ENCODE measurements at places on chromosomes 6 and 20. TPM values are rescaled to one million over a fixed set of nuclear protein-coding genes. Genes with fewer than 3 reads are reported as not detected.

GRCh38 chr6:100998111-100998510 is 117.0 kb upstream of the ASCC3 start:
- no peaks in the 10 kb centered on the region for H3K36me3 ChIP-seq
- no peaks in the 10 kb centered on the region for H3K4me1 ChIP-seq
- no peak overlapping the region for H3K27ac ChIP-seq
- H3K27me3 ChIP-seq = no peaks in the 10 kb centered on the region

DNA sequence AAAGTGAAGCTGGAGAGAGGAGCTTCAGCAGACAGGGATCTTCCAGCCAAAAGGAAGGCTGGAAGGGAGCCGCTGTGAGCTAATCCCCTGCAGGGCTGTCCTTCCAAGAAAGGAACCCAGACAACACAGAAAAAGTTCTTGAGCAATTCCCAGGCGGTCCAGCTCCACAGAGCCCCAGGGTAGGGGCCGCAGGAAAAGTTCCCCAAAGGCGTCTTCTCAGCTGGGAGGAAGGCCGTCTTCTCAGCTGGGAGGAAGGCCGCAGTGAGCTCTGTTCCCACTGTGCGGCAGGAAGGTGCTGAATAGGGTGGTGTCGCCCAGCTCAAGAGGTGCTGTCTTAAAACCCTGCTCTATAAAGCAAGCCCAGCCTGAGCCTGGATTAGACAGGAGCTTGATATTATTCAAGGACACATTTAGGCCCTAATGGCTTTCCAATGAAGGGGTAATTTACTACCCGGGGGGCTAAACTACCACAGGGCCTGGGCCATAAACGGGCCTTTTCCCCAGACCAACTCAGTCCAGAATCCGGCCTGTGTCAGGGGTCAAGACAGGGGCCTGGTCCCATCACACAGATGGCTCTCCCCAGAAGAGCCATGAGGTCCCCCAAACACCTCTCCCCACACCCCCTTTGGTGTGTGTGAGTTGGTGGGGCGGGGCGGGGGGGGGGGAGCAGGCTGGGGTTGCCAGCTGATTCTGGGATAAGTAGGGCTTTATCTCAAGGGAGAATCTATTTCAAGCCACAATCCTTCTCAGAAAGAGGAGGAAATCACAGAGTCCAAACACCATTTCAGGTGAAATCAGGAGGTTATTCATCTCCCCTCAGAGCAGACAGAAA is 103.6 kb downstream of the NOL4L start:
- DNase-seq = no peak
- H3K4me1 ChIP-seq = peaks cover 20% of the 10 kb centered on the region
- no peaks in the 10 kb centered on the region for H3K27me3 ChIP-seq
- H3K36me3 ChIP-seq = peaks cover 1% of the 10 kb centered on the region
- no peak overlapping the region for H3K27ac ChIP-seq

DNA sequence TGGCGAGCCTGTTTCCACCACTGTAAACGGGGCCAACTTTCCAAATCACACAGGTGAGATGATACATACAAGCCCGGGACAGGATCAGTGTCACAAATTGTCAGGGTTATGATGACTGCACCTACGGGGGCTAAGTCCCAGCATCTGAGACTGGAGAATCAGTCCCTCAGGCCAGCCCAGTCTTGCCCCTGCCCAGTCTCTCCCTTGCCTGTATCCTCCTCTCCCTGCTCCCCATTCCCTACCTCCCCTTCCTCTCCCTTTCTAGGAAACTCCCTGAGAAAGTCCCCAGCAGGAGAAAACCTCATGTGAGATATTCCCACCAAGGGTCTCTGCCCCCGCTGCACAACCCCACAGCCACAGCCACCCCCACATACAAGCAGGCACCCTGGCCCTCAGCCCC is 1.5 kb downstream of the FOXS1 start:
- no peak overlapping the region for H3K27ac ChIP-seq
- no peak for DNase-seq
- H3K36me3 ChIP-seq = no peaks in the 10 kb centered on the region
- peaks cover 14% of the 10 kb centered on the region for H3K27me3 ChIP-seq
- H3K4me1 ChIP-seq = no peaks in the 10 kb centered on the region

- no peaks in the 10 kb centered on the region for H3K4me1 ChIP-seq
- H3K27ac ChIP-seq = peak overlapping the region; percentile 16
- no peak overlapping the region for H3K4me3 ChIP-seq
- H3K36me3 ChIP-seq = peaks cover 37% of the 10 kb centered on the region
Observed at GRCh38 chr6:152135755-152136448, 328.4 kb downstream of the ESR1 start.

- no peaks in the 10 kb centered on the region for H3K27me3 ChIP-seq
- H3K4me1 ChIP-seq = peaks cover 13% of the 10 kb centered on the region
- H3K27ac ChIP-seq = no peak overlapping the region
- H3K4me3 ChIP-seq = no peak overlapping the region
- DNase-seq = no peak
Observed at GRCh38 chr6:157095084-157095483, 228.2 kb downstream of the TMEM242 start.

GRCh38 chr6:23174781-23175361 is 605.5 kb downstream of the HDGFL1 start:
- H3K36me3 ChIP-seq = no peaks in the 10 kb centered on the region
- no peak overlapping the region for H3K4me3 ChIP-seq
- no peaks in the 10 kb centered on the region for H3K4me1 ChIP-seq

DNA sequence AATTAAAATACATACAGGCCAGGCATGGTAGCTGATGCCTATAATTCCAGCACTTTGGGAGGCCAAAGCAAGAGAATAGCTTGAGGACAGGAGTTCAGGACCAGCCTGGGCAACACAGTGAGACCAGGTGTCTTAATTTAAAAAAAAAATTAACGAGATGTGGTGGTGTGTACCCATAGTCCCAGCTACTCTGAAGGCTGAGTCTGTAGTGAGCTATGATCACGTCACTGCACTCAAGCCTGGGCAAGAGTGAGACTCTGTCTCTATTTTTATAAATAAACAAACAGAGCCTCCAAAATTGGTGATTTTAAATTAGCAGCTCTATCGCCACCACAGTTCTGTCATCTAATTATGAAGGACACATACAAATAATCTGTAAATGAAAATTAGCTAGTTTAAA is 37.9 kb downstream of the ABHD12 start:
- H3K27ac ChIP-seq = no peak overlapping the region
- H3K27me3 ChIP-seq = no peaks in the 10 kb centered on the region
- no peak overlapping the region for H3K4me3 ChIP-seq
- H3K36me3 ChIP-seq = peaks cover 13% of the 10 kb centered on the region

GRCh38 chr6:37314487-37315156 is 39.2 kb upstream of the RNF8 start:
- peak; percentile 43 for DNase-seq
- peaks cover 13% of the 10 kb centered on the region for H3K36me3 ChIP-seq
- no peaks in the 10 kb centered on the region for H3K27me3 ChIP-seq
- no peak overlapping the region for H3K4me3 ChIP-seq
- H3K4me1 ChIP-seq = peaks cover 17% of the 10 kb centered on the region
- H3K27ac ChIP-seq = peak overlapping the region; percentile 60

GRCh38 chr6:147870506-147871110 is 362.1 kb downstream of the SAMD5 start:
- H3K36me3 ChIP-seq = no peaks in the 10 kb centered on the region
- no peak overlapping the region for H3K27ac ChIP-seq
- no peaks in the 10 kb centered on the region for H3K4me1 ChIP-seq
- DNase-seq = no peak

GRCh38 chr20:48889140-48889790 is 32.2 kb upstream of the ARFGEF2 start:
- no peaks in the 10 kb centered on the region for H3K36me3 ChIP-seq
- H3K27ac ChIP-seq = no peak overlapping the region
- DNase-seq = no peak

DNA sequence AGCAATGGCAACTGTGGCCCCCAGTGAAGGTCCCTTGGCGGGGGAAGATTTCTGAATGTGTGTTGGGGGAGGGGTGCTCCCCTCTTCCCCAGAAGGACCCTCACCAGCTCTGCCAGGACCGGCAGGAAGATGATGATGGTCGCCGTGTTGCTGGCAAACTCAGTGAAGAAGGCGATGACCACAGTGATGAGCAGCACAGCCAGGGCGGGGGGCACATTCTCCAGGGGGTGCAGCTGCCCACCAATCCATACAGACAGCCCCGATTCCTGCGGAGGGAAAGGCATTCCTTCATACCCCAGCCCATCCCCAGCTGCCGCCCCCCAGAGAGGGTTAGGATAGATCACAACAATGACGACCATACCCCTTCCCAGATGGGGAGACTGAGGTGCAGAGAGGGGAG is 15.7 kb upstream of the OCSTAMP start:
- no peaks in the 10 kb centered on the region for H3K36me3 ChIP-seq
- H3K27ac ChIP-seq = no peak overlapping the region
- no peak overlapping the region for H3K4me3 ChIP-seq
- H3K27me3 ChIP-seq = peaks cover 33% of the 10 kb centered on the region
- peaks cover 4% of the 10 kb centered on the region for H3K4me1 ChIP-seq

DNA sequence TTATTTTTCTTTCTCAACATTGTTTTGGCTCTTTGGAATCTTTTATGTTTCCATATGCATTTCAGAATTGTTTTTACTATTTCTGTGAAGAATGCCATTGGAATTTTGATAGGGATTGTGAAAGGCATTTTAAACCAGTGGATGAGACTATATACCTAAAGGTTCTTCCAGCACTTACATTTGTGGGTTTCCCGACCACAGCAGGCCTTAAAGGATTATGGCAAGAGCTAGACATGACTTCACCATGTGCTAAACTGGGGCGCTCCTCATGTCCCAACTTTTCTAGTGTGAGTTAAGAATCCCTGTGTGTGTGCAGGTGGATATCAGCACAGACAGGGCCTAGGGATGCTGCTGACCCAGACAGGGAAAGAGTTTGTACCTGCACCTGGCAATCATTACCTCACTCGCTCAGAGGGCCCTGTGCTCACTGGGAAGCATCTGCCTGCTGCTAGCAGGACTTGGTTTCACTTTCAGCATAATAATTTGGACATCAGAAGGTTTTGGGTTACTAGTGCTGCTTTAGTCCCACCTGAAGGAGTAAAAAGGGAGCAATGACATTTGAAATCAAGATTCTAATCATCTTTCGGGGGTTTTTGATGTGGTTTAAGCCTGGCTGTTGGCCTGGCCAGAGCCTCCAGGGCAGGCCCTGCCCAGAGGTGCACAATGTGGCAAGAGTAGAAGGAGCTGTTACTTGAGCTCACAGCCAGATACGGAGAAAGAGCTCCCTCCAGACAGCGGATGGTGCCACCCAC is 137.1 kb downstream of the CDC5L start:
- DNase-seq = no peak
- peak overlapping the region; percentile 39 for H3K4me3 ChIP-seq
- peaks cover 8% of the 10 kb centered on the region for H3K36me3 ChIP-seq
- H3K27me3 ChIP-seq = no peaks in the 10 kb centered on the region
- H3K4me1 ChIP-seq = peaks cover 23% of the 10 kb centered on the region
- H3K27ac ChIP-seq = peak overlapping the region; percentile 44

DNA sequence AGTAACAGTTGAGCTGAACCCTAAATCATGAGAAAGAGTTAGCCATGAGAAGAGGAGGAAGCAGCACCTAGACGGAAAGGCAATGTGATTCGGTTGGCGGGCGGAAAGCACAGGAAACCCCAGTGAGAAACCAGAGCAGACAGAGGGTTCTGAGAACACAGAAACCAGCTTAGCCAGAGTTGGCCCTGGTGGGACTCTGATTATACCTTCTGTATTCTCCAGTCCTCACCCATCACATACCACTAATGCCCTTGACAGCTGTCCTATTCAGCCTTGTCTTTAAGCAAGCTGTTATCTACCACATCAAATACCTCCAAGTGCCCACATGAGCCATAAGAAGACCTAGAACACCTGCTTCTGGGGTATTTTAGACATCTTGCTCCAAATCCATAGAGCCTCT is 58.9 kb upstream of the LRRC1 start:
- H3K27me3 ChIP-seq = peaks cover 5% of the 10 kb centered on the region
- peaks cover 36% of the 10 kb centered on the region for H3K4me1 ChIP-seq
- H3K27ac ChIP-seq = peak overlapping the region; percentile 44
- peak; percentile 39 for DNase-seq

Gene C20orf96
- total RNA-seq = 11.7 TPM

Gene SPATA25
- total RNA-seq = 1.7 TPM

Gene PSMB9
- total RNA-seq = 353 TPM

Gene SYNCRIP
- total RNA-seq = 99.3 TPM

Gene KIFC1
- 117 TPM for total RNA-seq
